ENCODE measurements at places on chromosomes 16 and 17.

DNA sequence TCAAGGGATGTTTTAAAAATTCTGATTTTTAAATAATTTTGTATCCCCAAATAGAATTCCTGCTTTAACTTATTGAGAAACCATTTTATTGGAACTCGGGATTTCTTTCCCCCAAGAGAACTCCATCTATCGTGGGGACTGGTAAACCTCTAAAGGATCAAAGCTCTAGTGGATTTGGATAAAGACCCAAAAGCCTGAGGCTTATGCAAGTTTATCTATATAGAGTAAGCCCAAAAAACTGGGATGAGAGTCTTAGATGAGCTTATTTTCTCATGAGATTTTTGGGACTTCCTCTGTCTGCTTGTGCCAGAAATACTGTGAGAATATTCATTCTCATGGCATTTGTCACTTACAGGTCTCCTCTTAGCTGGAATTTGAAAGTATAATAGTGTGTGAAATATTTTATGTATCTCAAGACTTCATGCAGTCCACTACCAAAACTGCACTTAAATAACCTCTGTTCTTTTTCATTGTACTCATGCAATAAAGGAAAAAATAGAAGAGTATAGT, 333.1 kb downstream of the BCAS3 start:
- no peak for DNase-seq

DNA sequence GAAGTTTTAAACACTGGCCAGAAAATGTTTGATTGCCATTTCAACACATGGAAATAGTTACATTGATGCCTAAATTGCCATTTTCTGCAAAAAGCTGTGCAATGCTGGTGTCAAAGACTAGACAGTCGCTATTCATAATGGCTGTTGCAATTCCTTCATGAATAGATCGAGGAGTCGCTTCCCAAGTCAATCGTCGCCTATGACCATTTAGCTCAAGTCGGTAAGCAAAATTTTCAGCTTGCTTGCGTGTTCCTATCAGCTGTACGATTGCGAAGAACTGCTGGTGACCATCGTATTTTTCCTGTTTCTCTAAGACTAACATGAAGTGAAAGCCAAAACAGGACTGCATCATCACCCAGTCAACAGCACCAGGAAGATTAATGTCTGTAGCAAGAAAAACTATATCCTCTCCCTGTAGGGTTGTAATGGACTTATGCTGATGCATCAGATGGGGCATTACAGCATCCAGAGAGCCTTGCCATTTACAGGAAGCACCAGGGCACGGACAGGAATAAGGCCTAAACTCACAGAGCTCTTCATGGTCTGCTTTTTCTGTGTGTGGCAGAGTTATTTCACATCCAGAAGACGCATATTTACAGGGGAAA, 23.6 kb downstream of the SIAH1 start:
- DNase-seq = no peak

GRCh38 chr16:57802341-57803133, at the start of gene KIFC3:
TSS of gene KIFC3 (minus strand) at chr16:57802491. CDS start at chr16:57798243, 4,248 bp downstream.
- no peak for DNase-seq

DNA sequence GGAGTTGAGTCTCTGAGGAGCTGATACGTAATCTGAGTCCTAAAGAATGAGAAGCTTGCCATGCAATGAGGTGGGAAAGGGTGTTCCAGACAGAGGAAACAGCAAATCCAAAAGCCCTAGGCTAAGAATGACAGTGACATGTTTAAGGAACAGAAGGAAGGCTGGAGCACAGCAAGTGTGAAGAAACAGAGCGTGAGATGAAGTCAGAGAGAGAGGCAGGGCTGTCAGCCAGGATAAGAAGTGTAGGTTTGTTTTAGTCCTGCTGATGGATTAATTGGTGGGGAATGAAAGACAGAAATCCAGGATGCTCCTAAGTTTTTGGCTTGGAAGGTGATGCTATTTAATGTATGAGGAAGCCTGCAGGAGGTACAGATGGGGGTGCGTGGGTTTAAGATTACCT, 14.5 kb downstream of the MMP28 start:
- DNase-seq = no peak

DNA sequence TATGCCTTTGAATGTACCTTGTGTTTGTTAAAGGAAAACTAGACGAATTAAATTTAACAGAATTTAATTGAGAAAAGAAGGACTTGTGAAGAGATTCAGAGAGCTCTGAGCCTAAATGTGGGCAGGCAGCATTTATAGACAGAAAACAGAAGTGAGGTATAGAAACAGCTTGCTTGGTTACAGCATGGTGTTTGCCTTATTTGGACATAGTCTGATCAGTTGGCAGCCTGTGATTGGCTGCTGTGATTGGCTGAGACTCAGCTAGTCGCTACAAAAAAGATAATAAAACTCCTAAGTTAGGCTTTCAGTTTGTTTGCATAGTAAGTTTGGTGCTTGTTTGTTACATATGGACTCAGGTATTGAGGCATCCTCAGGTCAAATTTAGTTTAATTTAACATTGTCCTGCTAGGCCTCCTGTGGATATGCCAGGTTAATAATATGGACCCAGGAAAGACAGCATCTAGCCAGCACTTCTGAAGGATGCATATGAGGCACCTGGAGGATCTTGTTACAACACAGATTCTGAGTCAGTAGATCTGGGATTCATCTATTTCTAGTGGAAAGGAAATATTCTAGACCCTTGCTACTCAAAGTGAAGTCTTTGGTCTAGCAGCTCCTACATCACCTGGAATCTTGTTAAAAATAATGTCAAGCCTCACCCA, 43.4 kb downstream of the SLFN5 start:
- no peak for DNase-seq

GRCh38 chr16:72481419-72481818, 309.5 kb upstream of the PMFBP1 start:
- no peak for DNase-seq

DNA sequence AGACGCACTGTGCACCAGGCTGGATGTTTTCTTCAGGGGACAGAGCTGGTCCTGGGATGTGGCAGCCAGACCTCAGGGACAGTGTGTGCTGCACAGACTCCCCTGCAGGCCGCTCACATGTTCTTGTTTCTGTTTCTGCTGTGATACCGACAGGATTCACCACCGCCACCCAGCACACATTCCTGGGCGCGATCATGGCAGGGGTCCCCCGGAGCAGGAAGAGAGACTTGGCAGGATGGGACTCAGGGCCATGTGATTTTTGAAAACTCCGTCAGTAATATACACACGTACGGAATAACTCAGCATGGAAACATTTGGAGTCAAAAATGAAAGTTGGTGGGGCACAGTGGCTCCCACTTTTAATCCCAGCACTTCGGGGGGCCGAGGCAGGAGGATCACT, 79.0 kb downstream of the HAPSTR1 start:
- DNase-seq = no peak

GRCh38 chr16:69925311-69925710, 25.8 kb upstream of the CLEC18A start:
- no peak for DNase-seq

- DNase-seq = no peak
These were observed 6.4 kb downstream of the KRTAP9-1 start for GRCh38 chr17:41196068-41196467.

DNA sequence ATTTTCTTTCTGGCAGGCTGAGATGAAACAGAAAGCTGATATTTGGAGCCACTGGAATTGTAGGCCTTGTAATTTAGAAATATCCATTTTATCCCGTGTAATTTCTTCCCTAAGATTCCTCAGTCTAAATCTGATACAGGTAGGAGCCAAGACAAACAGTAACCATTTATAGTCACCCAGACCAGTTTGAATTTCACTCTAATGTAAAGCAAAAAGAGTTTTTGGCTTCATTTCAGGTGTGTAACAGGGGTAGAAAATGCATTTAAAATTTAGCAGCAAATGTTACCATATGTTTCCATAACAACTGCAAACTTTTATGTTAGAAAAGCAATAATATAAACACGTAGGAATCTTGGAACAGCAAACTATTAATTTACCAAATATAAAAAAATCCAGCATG, 249.4 kb downstream of the FTO start:
- no peak for DNase-seq

DNA sequence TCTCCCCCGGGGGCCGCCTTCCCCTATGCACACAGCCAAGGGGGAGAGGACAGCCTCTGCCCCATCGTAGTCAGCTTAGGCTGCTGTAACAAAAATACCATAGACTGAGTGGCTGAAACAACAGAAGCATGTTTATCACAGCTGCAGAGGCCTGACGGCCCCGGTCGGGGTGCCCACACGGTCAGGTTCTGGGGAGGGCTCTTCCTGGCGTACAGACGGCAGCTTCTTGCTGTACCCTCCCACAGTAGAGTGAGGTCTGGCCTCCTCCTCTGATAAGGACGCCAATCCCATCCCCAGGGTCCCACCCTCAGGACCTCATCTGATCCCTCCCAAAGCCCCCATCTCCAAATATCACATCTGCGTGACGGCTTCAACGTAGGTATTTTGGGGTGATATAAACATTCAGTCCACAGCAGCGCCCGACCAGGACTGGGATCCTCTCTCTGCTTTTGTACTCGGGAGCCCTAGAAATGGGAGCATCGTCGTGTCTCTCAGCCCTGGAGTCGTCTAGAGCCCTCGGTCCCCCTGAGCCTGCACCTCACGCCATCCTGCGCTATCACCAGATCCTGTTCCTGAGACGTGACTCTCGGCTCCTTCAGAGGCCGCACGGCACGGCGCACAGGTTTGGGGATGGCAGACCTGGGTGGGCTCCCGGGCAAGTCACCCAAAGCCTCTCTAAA, 67.8 kb downstream of the RPH3AL start:
- no peak for DNase-seq

DNA sequence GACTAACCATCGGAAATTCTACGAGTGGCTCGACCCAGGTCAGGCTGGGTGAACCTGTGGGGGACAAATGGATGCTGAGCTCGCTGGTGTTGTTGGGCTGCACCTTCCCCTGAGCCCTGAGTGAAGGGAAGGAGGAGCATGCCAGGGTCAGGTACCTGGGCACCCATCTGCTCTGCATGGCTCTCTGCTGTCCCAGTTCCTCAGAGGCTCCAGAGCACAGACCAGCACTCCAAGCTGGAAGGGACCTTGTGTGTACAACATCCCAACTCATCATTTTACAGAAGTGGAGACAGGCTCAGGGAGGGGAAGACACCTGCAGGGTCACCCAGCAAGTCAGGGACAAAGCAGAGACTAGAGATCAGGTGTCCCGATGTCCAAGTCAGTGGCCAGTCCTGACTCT, 84.9 kb upstream of the NLRP1 start:
- DNase-seq = no peak

DNA sequence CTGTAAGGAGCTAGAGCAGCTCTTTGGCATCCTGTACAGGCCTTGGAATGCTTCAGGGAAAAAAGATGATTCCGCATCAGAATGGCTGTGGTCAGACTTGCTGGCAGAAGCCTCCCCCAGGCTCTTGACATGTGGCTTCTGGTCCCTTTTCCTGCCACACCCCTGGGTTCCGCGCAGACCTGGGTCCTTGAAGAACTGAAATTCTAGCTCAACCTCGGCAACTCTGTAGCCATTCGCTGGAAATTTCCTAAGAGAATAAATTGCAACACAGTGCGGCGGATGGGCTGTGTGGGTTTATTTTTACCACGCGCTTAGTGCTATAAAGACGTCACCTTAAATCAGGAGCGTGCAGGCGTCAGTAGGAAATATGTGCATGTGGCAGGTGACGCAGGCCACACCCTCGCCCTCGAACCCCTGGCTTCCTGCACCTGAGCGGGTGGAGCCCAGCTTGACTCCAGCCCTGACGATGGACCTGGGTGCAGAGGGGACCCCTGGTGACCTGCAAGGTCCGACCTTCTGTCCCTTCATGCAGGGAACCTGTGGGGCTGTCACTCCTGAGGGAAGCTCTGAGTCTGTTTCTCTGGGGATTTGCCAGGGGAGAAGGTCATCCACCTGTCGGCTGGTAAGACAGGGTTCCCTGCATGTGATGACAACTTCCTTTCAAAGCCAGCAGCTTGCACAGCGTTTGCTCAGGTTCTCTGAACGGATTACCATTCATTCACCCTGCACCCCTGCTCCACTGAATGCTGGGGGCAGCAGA, 46.3 kb downstream of the METRNL start:
- no peak for DNase-seq

DNA sequence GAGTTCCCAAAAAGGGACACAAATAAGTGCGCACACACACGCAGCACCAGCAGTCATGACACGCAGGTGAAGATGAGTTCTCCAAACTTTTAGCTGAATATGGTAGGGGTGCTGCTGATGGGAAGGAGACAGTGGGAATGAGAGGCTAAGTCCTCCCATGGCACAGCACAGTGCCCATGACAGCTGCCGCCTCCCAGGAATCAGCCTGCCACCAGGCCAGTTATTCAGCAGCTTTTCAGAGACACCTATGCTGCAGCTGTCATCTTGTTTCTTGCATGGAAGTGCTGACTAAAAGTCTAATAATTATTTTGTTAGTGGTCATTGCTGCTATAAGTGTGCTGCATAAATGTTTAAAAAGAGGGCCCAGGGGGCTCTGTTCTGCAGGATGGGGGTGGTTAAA, 12.2 kb downstream of the WFIKKN2 start:
- DNase-seq = no peak

DNA sequence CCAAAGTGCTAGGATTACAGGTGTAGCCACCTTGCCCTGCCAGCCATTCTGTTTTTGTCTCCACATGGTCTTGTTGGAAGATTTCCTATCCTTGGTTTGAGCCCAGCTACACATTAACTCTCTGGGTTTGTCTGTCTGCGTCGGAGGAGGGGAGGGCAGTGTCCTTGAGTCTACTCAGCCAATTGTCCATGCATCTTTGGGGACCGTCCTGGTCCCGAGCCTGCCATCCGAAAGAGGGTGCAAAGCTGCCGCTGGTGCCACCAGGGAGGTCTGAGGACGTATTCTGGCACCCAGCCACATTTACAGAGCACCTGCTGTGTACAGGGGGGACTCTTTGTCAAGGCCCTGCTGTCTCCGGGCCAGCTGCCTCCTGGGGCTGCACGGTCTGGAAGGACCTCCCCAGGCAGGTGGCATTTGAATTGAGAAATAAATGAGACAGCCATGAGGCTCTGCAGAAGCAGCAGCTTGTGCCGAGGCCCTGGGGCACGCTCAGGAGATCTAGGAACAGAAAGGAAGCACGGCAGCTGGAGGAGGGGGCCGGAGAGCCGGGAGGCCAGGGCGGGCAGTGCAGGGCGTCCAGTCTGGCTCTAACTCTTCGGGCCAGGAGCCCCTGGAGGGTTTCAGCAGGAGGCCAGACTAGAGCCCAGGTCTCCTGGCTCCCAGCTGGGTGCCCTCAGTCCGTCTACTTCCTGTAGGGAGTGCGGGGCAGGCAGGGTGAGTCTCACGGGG, 1.5 kb downstream of the CYBA start:
- no peak for DNase-seq

- DNase-seq = no peak
These were observed 26.1 kb upstream of the TOB1 start for GRCh38 chr17:50892101-50892776.

GRCh38 chr16:3444032-3444388, 530 bp downstream of the NAA60 start:
- DNase-seq = no peak

- DNase-seq = no peak
These were observed 684.7 kb downstream of the MAF start for GRCh38 chr16:78915811-78916345.
